ENCODE measurements at places on chromosomes 7 and 10. TPM values are rescaled to one million over a fixed set of nuclear protein-coding genes. Genes with fewer than 3 reads are reported as not detected.

Gene CALCR
- total RNA-seq = not detected

Gene HOXA5
- total RNA-seq = 25.2 TPM

Gene ECHS1
- total RNA-seq = 94.4 TPM

Gene RSBN1L
- 21.9 TPM for total RNA-seq

Gene AKR1C1
- total RNA-seq = 2.2 TPM

Gene ELN
- total RNA-seq = not detected

Gene SFMBT2
- 6.2 TPM for total RNA-seq

Gene DOCK4
- 26.1 TPM for total RNA-seq

Gene JCAD
- under 0.01 TPM for total RNA-seq

Gene MYH16
- total RNA-seq = 0.87 TPM

Gene MEPCE
- total RNA-seq = 59.2 TPM

Gene PAX4
- total RNA-seq = not detected

Gene PAPOLB
- total RNA-seq = not detected

Gene C10orf105
- total RNA-seq = not detected

Gene RARRES2
- not detected for total RNA-seq

Gene SPDYE8
- not detected for total RNA-seq

Gene LEP
- not detected for total RNA-seq

Gene POM121L12
- not detected for total RNA-seq

Gene SGMS1
- total RNA-seq = 25.2 TPM

Gene VSTM4
- total RNA-seq = not detected

Gene ZYX
- total RNA-seq = 54.7 TPM

Gene KCNIP2
- 0.45 TPM for total RNA-seq

Gene ATP6V0E2
- 29.1 TPM for total RNA-seq

Gene HMX2
- not detected for total RNA-seq

Gene MUC3A
- not detected for total RNA-seq

Gene IGF2BP3
- total RNA-seq = 146 TPM

Gene HHEX
- 12.5 TPM for total RNA-seq

Gene COMTD1
- total RNA-seq = 17.8 TPM

Gene SEMA3D
- 3.9 TPM for total RNA-seq

Gene PARD3
- total RNA-seq = 43.1 TPM

Gene NXPH1
- total RNA-seq = not detected

Gene OR2A5
- not detected for total RNA-seq

Gene TRIM50
- not detected for total RNA-seq

Gene ASL
- 43.8 TPM for total RNA-seq

Gene COL28A1
- not detected for total RNA-seq

Gene PPP1R17
- total RNA-seq = not detected

Gene TIMM23
- 102 TPM for total RNA-seq

Gene DPYSL4
- total RNA-seq = not detected

Gene ETV1
- total RNA-seq = 18.7 TPM

Gene SORBS1
- total RNA-seq = 3.1 TPM

Gene OR2A42
- not detected for total RNA-seq

Gene KCP
- total RNA-seq = not detected

Gene TAS2R3
- 0.16 TPM for total RNA-seq

Gene TUBAL3
- not detected for total RNA-seq

Gene GPR26
- total RNA-seq = not detected

Gene EN2
- total RNA-seq = 5.5 TPM

Gene ZNF12
- total RNA-seq = 22.7 TPM

Data from A375 (cell line).